ENCODE measurements at places on chromosomes 6 and 20. TPM values are rescaled to one million over a fixed set of nuclear protein-coding genes. Genes with fewer than 3 reads are reported as not detected.

The BCAS1 gene
- not detected for total RNA-seq

The TGM3 gene
- total RNA-seq = not detected

The PRELID3B gene
- 128 TPM for total RNA-seq

The PFDN4 gene
- 245 TPM for total RNA-seq

The COL9A3 gene
- not detected for total RNA-seq

The DDR1 gene
- 197 TPM for total RNA-seq

The SIRPG gene
- total RNA-seq = not detected

The OR12D2 gene
- not detected for total RNA-seq

The DCDC2 gene
- 5.4 TPM for total RNA-seq

The HLA-DPA1 gene
- total RNA-seq = not detected

The OR14J1 gene
- total RNA-seq = not detected

GRCh38 chr6:141988327-141988726 lies 144.4 kb upstream of the GJE1 start:
- DNase-seq = no peak

GRCh38 chr20:43991261-43991660 lies 76.6 kb downstream of the TOX2 start:
- DNase-seq = no peak

DNA sequence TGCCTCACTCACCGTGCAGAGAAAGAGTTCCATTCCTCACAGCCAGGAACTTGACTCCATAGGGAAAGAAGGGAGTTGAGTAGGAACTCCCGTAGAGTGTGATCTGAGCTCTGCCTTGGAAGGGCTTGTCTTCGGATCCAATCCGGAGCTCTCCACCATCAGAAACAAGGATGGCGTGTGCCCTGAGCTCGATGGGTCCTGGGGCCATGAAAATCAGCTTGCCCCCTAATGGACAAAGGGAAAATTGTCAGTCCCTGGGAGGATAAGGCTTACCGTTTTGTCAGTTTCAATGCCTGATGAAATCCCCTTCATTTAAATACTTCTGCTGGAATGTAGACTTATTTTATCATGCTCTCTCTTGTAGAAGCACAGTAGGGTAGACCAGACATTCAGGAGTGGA lies 153.3 kb downstream of the PKHD1 start:
- no peak for DNase-seq

- DNase-seq = no peak
These were observed 7.9 kb downstream of the COL9A3 start for GRCh38 chr20:62824476-62825332.

GRCh38 chr6:76707630-76708029 lies 635.2 kb upstream of the IMPG1 start:
- no peak for DNase-seq

DNA sequence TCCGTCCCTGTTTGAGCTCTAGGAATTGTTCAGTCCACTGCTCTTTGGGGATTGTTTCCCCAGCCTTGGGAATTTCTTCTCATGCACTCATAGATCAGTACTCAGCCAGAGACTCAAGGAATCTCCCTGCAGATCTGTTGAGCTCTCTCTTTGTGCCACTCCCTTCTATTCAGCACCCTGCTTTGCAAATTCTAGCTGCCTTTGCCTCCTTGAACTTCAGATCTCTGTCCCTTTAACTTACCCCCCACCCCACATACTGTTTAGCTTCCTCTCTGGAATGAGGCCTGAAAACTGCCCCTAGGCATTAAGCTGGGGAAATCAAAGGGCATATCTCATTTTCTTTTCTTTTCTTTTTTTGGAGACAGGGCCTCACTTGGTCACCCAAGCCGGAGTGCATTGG lies 30.5 kb downstream of the QRSL1 start:
- no peak for DNase-seq

- peak; percentile 85 for DNase-seq
These were observed 2.1 kb upstream of the NRN1 start for GRCh38 chr6:6008648-6009421.

- no peak for DNase-seq
These were observed 212.3 kb upstream of the TBX18 start for GRCh38 chr6:84976526-84977362.

DNA sequence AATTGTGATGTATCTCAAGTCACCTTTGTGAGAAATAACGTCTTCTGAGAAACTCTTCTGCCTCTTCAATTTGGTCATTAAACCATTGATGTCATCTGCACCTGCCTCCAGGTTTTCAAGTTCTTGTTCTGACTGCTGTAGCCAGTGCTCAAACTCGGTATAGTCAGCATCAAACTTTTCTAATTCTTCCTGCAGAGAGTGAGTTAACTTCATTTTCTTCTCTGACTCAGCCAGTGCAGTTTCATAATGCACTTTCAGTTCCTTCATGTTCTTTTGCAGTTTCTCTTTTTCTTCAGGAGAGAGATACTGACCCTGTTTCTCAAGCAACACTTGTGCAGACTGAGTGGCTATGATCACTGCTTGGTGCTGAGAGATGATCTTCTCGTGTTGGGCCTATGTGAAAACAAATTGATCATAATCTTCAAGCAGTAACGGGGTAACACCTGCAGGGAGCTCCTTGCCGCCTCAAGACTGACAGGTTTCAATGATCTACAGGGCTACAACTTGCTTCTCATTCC lies 48.8 kb downstream of the DST start:
- DNase-seq = no peak

DNA sequence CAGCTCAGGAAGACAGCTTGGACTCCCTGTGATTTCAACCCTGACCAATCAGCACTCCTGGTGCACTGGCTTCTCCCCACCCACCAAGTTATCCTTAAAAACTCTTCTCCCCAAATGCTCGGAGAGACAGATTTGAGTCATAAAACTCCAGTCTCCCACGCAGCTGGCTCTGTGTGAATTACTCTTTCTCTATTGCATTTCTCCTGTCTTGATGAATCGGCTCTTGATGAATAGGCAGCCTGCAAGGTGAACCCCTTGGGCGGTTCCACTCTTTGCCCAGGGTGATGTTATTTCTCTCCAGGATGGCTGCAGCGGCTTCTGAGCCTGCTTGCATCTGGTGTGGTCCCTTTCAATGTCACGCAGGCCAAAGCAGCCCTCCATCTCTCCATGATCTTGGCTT lies 12.4 kb downstream of the SLC52A3 start:
- DNase-seq = no peak

DNA sequence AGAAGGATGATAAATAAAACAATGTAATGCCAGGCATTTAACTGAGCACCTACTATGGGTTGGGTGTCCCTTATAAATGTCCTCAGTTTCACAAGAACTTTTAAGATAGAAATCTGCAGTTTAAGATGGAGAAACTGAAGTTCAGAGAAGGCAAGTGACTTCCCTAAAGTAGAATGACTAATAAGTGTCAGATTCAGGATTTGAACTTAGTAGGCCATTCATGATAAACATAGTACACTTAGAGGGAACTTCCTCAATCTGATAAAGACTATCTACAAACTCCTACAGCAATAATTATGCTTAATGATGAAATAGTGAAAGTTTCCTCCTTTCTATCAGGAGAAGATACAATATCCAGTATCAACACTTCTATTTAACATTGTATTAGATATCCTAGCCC lies 43.9 kb downstream of the NCR2 start:
- no peak for DNase-seq

DNA sequence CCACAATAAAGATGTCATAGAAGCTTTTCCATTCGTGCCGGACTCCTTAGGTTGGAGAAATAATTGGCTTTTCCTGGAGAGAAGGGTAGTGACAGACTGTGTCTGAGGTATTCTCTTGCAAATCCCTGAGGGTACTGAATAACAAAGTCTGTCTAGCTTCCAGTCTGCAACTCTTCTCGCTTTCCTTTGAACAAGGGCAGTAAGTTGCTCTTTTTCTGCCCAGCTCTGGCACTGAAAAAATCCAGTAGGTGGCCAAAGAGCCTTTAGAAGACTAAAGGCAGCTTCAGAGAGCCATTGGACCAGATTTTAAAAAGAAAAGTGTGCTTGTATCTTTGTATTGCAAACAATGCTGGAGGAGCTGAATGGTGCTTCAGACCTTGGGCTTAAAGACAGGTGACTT lies 20.7 kb upstream of the RREB1 start:
- DNase-seq = no peak

DNA sequence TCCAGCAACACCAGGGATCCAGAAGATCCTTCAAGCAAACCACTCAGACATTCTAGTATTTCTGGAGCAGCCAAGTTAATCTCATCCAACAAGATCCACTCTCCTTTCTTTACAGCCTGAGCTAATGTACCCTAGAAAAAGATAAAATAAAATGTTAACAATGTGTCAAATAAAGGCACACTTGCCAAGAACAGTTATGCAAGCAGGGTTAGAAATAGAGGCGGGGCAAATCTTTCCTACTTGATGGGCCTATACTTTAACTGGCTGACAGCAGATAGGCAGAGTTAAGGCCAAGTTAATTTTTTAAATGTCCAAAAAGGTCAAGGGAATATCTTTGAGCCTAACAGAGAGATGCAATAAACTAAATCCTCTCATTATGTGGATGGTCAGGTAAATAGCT lies 60.8 kb downstream of the MDN1 start:
- no peak for DNase-seq

DNA sequence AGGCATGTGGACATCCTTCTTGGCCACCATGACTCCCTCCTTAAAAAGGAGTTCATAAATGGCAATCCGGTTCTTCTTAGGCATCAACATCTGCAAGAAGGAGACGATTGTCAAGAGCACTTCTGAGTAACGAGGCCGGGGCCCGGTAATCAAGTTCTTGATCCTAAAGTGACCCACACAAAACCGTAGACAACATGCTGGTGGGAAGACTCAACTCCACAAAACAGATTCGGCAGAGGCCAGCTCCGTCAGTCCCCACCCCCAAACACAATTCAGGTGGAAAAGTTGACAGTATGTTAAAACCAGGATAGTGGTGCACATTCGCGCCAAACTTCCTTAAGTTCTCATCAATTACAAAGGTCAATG lies 754 bp downstream of the RPS10 start:
- no peak for DNase-seq

- peak; percentile 87 for DNase-seq
These were observed 1262.5 kb upstream of the CITED2 start for GRCh38 chr6:140636908-140637402.

DNA sequence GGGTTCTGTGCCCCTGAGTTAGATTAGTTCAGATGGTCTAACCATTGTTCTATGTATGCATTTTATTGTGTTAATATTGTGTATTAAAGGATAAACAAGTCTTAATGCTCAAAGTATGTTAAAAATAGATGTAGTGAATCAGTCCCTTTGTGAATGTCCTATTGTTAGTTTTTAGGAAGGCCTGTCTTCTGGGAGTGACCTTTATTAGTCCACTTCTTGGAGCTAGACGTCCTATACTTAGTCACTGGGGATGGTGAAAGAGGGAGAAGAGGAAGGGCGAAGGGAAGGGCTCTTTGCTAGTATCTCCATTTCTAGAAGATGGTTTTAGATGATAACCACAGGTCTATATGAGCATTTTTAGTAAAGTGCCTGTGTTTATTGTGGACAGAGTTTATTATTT lies 12.3 kb upstream of the HMGN4 start:
- DNase-seq = no peak
